ENCODE measurements at places on chromosomes 7 and 10.

DNA sequence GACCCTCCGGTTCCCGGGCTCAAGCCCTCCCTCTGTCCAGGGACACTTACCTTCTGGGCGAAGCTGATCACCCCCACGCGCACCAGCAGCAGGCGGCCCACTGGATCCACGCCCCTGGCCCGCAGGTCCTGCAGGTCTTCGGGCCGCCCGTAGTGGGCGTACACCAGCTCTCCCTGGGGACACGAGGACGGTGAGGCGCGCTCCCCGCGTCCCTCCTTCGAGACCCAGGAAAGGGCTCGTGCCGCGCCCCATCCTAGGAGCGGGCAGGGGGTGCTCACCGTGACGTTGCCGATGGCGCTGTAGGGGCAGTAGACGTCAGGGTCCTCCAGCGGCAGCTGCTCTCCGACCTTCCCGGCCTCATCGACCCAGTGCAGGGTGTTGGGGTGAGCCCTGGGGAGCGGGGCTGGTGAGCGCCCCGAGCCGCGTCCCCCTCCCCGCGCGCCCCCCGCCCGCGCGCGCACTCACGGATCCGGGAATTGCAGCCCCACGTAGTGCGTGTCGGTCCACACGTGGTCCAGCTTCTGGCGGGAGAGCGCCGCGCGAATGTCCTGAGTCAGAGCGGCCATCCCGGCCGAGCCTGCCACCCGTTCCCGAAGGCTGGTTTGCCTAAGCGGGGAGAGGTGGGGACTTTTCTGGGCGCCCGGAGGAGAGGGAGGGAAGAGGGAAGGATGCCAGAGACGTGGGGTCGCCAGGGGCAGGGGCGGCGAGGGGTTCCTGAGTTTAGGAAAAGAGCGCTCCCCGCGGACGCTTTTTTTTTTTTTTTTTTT is 8.2 kb downstream of the TFR2 start:
- peak; percentile 57 for DNase-seq

DNA sequence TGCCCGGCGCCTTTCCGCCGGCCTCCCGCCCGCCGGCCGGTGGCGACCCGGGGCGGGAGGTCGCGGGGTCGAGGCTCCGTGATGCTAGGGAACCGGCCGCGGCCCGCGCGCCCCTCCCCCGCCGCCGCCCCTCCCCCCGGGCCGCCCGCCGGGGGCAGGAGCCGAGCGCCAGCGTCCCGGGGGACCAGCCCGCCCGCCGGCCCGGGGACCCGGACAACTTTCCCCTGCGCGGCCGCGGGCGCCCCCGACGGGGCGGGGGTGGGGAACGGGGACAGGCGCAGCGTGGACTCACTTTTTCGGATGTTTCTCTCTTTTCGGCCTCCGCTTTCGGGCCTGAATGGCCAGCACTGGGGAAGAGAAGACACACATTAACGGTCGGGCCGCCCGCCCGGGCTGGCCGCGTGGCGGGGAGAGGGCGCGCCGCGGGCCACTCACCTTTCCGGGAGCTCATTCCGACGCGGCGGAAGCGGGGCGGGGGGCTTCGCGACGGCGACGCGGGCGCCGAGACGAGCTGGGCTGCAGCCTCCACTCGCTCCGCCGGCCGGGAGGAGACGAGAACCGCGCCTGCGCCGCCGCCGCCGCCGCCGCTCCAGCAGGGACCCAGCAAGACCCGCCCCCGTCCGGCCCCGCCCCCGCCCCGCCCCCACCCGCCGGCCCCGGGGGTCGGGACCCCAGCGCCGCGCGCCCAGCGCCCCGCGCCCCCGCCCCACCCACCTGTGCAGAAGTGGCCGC is at the start of gene SRPK2:
TSS of gene SRPK2 (minus strand) at position 566 of the 732 bp plus-strand sequence.
- DNase-seq, result peak; percentile 65

DNA sequence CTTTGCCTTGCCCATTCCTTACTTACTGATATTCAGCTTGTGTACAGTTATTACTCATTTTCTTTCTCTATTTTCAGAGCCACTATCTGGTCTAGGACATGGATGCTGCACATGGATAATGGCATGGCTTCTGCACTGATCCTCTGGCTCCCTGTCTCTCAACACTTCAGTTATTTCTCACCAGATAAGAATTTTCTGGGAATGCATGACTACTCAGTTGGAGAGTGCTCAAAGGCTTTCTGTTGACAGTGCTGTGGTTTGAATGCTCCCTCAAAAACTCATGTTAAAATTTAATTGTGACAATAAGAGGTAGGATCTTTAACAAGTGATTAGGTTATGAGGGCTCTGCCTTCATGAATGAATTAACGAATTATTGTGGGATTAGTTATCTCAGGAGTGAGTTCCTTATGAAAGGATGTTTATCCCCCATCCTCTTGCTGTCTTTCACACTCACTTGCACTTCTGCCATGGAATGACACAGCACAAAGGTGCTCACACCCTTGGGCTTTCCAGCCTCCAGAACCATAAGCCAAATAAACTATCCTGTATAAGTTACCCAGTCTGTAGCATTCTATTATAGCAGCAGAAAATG is 16.1 kb upstream of the PIK3CG start:
- DNase-seq, result no peak

- DNase-seq, result peak; percentile 24
Measured at GRCh38 chr10:119653209-119653608, 2.0 kb downstream of the BAG3 start.

DNA sequence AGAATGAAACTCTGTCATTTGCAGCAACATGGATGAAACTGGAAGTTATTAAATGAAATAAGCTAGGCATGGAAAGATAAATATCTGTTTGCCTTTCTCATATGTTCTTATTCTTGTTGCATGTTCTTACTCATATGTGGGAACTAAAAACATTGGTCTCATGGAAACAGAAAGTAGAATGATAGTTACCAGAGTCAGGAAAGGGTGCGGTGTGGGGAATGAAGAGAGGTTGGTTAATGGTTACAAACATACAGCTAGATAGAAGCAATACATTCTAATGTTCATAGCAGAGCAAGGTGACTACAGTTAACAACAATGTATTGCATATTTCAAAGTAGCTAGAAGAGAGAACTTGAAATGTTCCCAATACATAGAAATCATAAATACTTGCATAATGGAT is 105.1 kb downstream of the FAM107B start:
- no peak for DNase-seq

GRCh38 chr10:81303656-81304055 is 571.3 kb upstream of the NRG3 start:
- no peak for DNase-seq

All from CD4-positive, alpha-beta T cell treated with Interleukin-4 for 4 hours (primary cell).